CD4-positive, alpha-beta T cell treated with Interleukin-15 for 4 hours (primary cell): ENCODE measurements at places on chromosomes 5 and 9.

GRCh38 chr5:32628049-32628844 lies 42.9 kb downstream of the SUB1 start:
- DNase-seq = no peak

GRCh38 chr9:123787416-123787815 lies 142.5 kb downstream of the DENND1A start:
- no peak for DNase-seq

GRCh38 chr5:180370861-180371641 lies 17.9 kb upstream of the GFPT2 start:
- no peak for DNase-seq

DNA sequence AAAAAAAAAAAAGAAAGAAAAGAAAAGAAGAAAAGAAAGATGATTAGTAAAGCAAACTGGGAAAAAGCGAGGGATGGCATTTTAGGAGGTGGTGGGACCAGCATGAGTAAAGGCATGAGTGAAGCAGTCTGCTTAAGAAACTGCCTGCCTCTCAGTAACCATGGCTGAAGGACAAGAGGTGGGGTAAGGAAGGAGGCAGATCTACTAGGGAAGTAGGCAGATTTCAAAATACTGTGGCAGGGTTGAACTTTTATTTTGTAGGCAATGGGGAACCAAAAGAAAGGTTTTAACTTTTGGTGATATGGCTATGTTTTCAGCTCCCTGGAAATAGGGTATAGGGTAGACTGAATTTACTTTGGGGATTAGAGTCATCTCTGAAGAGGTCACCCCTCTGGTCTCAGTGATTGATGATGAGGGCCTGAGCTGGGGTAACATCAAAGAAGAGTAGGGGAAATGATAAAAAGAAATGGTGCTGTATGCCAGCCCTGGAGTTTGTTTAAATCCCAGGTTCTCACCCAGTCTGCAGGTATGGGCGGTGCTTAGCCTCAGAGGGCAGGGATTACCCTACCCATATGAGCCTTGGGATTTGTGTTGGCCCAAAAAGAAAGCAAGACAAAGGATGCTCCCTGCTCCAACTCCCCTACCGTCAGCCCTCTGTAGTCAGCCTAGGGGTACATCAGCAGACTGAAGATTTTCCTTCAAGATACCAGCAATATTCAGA lies 316.2 kb downstream of the CWC27 start:
- no peak for DNase-seq

GRCh38 chr5:41842777-41843176 lies 27.4 kb downstream of the OXCT1 start:
- no peak for DNase-seq

DNA sequence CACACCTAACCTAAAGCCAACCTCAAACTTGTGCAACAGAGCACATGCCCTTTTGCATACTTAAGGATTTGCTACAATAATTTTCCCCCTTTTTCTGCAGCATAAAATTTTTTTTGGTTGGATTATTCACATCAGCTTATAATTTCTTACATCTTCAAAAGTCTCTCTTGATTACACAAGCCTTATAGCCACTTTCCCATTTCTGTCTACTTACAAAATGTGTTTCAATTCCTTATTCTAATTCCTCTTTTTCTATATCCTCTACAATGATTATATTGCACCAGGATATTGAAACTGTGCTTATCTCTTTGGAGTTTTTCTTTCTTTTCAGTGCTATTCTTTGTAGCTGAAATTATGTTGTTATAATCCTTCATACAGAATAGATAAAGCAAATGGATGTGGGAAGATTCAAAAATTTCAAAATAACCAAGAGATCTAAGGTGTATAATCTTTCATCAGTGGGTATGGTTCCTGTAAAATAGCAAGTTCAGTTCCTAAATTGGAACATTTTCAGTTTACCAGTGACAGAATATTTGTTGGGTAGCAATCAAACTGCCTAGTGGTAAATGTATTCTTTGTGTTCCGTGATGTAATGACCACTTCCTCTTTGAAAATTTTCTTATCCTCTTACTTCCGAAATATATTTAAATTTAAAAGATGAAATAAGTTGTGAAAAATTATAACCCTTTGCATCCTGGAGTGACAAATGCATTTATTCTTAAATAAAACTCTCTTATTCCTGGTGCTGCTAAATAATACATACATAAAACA lies 386.8 kb upstream of the CHD1 start:
- no peak for DNase-seq
